Stimulated activated CD4-positive, alpha-beta T cell treated with anti-CD3 and anti-CD28 coated beads, Interleukin-1b, Interleukin-23, amount 100 ng/mL, for 1 hour (primary cell): ENCODE measurements at places on chromosomes 7 and 10.

DNA sequence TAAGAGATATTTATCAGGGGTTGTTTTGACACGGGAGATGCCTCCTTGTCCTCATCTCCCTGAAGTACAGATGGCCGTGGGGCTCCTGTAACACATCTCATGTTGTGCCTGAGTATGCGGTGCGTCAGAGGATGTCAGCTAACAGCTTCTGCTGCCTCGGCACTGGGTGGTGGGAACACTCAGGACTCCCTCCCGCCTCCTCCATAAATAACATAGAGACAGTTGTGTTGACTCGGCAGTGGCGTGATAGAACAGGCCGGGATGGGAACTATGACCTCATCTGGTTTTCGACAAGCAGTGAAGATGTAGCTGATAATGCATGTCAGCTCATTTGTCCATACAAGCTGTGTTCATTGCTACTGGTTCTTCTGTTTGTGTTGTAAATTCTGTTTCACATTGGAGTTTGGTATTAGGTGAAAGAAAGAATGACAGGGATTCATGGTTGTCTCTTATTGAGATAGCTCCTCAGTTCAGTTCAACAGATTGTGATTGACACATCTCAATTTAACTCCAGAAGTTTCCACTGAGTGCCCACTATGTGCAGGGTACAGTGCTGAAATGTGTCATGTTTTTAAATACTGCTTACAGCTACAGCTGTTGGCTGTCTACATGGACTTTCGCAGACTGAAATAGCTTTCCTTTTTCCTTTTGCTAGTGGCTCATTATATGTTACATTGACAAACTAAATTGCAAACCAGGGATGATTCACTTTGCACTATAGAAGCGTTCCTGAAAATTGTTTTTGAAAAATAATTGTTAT lies 87.4 kb downstream of the CHN2 start:
- DNase-seq, result no peak

GRCh38 chr10:25815999-25816768 lies 117.8 kb upstream of the MYO3A start:
- DNase-seq, result no peak

GRCh38 chr10:69455006-69455763 lies 3.9 kb downstream of the TSPAN15 start:
- no peak for DNase-seq

DNA sequence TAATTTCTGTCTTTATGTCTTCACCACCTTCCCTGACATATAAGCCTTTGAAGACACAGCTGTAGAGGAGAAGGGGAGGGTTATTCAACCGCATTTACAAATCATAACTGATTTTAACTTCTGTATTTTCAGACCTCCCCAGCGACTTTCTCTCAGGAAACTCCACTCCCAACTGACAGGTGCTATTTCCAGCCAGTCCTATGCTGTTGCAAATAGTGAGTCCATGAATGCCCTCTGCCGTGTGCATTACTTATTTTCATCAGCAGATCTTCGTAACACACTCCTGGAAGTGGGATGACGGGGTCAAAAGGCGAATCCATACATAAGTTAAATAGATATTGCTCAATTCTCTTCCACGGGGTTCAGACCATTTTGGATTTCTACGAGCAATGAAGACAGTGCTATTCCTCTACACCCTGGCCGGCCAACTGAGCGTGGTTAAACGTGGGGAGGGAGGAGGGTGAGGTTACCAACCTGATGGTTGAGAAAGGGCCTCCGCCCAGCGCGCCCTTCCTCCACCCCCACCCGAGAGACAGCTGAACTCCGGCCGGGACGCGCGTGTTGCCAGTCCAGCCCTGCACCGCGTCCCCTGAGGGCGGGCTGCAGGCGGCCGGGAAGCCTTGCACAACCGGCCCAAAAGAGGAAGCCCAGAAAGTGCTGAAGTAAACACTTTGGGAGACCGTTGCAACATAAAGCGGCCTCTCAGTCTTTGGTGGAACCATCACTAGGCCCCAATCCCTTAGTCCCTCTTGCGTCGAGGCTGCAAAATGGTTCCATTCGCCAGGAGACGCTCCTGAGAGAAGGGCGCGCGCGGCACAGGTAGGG lies at the start of gene APBB1IP:
TSS of gene APBB1IP (plus strand) at position 705 of the 825 bp plus-strand sequence. CDS start 53,986 bp downstream, outside the sequence.
- peak; percentile 11 for DNase-seq

DNA sequence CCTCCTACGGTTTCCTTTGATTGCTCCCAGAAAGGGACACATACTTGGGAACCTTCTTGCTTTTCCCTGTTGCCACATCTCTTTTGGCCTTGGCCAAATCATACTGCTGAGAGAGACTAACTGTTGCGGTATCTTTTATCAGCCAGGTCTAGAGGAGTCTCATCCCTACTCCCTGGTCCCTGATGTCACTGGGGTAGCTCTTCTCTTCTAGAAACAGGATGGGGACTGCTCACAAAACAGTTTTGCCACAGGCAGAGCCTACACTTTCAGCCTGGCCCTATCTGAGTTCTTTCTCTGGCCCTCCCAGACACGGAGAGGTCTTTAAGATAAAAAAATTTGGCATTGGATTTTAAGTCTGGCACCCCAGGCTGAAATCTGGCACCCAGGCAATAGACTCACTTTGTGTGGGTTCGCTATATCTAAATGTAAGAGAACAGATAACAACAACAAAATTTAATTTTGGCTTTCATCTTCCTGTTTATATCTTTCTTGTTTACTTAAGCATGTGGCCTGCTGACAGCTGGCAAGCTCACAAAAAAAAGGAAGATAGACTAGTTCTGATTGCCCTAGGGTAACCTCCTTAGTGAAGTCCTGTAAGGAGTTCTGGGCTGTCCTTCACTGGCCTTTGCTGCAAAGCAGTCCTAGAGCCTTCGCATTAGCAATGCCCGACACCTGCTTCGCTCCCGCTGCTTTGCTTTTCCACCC lies 228.3 kb upstream of the NPVF start:
- DNase-seq, result no peak

GRCh38 chr7:133575726-133576440 lies 323.0 kb downstream of the EXOC4 start:
- DNase-seq, result no peak

DNA sequence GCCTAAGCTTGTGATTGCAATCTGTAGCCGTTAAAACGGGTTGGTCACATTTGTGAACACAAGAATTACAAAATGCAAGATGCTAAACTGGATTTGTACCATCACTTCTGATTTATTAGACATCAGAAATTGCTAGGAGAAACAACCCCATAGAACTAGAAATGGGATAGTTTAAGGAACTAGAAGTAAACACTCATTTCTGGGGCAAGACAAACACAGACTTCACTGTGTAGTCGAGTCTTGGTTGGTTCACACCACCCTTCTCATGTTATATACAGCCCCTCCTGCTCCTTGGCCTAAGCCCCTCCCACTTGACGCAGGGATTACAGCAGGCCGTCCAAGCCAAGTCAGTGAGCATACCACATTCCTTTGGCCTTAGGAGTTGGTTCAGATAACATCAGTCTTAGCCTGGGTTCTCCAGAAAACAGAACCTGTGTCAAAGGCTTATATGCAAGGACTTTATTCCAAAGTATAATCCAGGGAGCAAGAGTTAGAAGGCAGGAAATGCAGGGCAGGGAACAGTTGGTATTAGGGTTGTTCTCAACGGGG lies 2.0 kb upstream of the NRAP start:
- DNase-seq, result no peak

DNA sequence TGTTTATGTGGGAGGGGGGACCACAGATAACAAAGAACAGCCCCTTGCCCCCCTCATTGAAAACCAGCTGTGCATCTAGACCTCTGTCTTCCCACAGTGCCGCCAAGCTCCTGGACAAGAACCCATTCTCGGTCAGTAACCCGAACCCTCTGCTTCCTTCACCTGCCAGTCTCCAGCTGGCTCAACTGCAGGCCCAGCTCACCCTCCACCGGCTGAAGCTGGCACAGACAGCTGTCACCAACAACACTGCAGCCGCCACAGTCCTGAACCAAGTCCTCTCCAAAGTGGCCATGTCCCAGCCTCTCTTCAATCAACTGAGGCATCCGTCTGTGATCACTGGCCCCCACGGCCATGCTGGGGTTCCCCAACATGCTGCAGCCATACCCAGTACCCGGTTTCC lies 91.0 kb upstream of the PDCD4 start:
- no peak for DNase-seq

DNA sequence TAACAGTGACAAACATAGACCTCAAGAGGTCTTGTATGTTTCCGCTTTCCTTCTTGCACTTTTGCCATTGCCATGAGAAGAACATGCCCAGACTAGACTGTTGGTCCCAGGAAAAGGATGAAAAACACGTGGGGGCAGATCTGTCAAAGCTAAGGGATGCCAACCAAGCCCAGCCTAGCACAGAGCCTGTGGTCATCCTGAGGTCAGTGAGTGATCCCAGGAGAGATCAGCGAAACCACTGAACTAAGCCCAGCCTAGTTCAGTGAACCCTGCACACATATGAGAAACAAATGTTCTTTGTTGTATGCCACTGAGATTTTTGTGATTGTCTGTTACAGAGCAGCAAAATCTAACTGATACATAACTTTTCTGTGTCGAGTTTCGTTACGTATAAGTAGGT lies 718.8 kb downstream of the MAGI2 start:
- DNase-seq, result no peak

- DNase-seq, result no peak
These were observed 53.8 kb downstream of the INPP5A start for GRCh38 chr10:132591166-132591971.

GRCh38 chr10:130725474-130725970 lies 586.0 kb downstream of the TCERG1L start:
- DNase-seq, result no peak

- DNase-seq, result no peak
These were observed 877 bp downstream of the NCOA4 start for GRCh38 chr10:46029461-46030030.

- no peak for DNase-seq
These were observed 47.9 kb downstream of the SP8 start for GRCh38 chr7:20738518-20739481.

DNA sequence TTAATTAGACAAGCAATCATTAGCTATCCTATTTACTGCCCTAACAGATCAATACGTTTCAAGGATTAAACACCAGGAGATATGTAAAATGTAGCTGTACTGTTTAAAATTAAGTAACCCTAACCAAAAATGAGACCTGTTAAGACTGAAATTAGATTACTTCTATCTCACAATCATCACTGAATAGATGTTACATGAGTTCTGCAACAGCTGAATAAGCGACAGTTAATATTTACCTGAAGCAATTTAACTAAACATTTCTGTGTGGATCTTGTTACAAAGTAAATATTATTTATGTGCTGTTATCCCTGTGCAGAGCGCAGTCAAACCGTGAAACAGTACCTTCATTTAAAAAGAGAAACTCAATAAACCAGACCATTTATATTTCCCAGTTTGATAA lies 122.5 kb downstream of the RELN start:
- no peak for DNase-seq

GRCh38 chr10:3881622-3882021 lies 96.6 kb upstream of the KLF6 start:
- DNase-seq, result no peak

DNA sequence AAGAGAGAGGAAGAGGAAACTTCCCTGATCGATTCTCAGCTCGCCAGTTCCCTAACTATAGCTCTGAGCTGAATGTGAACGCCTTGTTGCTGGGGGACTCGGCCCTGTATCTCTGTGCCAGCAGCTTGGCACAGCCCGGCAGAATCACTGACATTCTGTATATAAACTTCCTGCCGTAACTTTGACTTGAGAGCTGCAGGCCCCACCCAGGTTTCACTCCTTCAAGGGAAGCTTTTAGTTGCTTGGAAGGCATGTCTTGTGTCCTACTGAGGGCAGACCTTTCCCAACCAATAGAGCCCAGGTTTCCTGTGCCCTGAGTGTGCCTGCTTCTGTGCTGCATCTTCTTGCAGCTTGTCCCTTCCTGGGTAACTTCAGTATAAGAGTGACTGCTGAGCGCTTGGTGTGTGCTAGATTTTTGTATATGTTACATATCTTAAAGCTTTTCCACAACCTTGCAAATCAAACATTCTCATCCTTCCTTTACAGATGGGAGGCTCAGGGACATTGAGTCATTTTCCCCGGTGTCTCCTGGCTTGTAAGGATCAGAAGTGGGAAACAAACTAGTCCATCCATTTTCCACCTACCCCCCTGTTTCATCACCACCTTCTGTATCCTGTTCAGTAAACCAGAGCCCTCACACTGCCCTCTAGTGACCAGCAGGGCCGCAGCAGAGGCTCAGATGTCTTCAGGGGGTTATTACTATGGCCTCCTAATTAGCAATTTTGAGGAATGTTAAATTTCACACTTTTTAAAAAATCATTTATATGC lies 225.2 kb upstream of the PRSS58 start:
- no peak for DNase-seq

DNA sequence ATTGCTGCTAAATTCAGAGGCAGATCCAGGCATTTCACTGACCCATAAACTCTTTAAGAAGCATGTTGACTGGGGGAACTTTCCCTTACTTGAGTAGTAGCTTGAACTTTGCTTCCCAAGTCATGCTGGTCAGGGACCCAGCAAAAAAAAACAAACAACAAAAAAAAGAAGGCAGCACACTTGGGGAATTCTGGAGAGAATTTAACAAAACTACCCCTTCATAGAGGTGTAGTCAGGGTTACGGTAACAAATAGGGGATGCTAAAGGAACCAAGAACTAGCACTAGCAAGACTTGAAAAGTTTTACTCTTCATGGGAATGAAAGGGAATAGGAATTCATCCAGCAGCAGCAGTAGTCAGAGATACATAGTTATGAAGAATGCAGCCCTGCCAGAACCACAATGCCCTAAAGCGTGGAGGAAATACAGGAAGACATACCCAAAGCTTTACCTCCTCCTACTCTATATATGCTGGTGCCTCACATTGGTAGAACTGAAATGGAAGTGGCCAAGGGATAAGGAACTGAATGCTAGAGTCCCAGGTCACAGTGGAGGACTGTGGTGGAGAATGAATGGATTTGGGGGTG lies 67.3 kb downstream of the PHYHIPL start:
- no peak for DNase-seq

GRCh38 chr7:138797715-138798320 lies at the start of the genes ATP6V0A4 and TMEM213:
ATP6V0A4 (minus strand) TSS chr7:138798196; CDS start chr7:138771247, 26,949 bp downstream.
TMEM213 (plus strand) TSS chr7:138797994; CDS start chr7:138798105, 111 bp downstream.
- no peak for DNase-seq

DNA sequence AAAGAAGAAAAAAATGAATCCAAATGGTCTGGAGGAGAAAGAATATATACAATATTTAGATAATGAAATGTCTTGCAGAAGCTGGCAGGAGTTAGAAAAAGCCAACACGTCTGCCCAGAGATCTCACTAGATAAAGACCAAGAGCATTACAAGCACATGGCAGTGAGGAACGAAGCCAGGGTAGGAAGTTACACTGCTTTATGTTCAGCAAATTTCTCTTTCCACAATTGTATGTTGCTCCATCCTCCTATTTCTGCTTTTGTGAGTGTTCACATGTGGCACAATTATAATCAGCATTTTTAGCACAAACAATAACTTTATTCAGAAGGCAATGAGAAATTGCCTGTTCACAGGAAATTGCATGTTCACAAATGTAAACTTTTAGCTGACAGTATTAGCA lies 53.7 kb downstream of the LRRC17 start:
- DNase-seq, result no peak
